Activated naive CD8-positive, alpha-beta T cell treated with anti-CD3 and anti-CD28 coated beads for 36 hours (primary cell): ENCODE measurements at places on chromosomes 7 and 10. TPM values are rescaled to one million over a fixed set of nuclear protein-coding genes. Genes with fewer than 3 reads are reported as not detected.

- no peaks in the 10 kb centered on the region for H3K36me3 ChIP-seq
- H3K4me1 ChIP-seq: peaks cover 3% of the 10 kb centered on the region
- H3K27me3 ChIP-seq: peaks cover 44% of the 10 kb centered on the region
- DNase-seq: no peak
- H3K4me3 ChIP-seq: no peak overlapping the region
These were observed 61.5 kb downstream of the CPVL start for GRCh38 chr7:29084832-29085231.

DNA sequence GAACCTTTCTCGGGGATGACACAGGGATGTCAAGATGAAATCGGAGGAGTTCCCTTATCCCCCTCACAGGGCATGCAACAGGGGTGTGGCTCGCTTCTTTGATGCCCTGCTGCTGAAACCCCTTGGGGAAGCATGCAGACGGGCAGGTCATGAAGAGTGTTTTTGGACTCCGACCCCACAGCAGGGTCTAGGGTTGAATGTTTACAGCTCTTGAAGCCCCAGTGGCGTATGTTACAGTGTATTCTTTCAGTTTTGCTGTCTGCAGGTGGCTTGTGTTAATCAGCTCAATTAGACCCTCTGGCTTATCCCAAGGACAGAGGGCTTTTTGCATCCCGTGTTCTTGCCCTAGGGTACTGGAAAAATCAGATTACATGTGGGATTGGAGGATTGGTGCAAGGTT is 446.5 kb downstream of the LRMDA start:
- H3K4me3 ChIP-seq: no peak overlapping the region
- H3K27ac ChIP-seq: no peak overlapping the region
- H3K36me3 ChIP-seq: no peaks in the 10 kb centered on the region
- H3K4me1 ChIP-seq: no peaks in the 10 kb centered on the region

DNA sequence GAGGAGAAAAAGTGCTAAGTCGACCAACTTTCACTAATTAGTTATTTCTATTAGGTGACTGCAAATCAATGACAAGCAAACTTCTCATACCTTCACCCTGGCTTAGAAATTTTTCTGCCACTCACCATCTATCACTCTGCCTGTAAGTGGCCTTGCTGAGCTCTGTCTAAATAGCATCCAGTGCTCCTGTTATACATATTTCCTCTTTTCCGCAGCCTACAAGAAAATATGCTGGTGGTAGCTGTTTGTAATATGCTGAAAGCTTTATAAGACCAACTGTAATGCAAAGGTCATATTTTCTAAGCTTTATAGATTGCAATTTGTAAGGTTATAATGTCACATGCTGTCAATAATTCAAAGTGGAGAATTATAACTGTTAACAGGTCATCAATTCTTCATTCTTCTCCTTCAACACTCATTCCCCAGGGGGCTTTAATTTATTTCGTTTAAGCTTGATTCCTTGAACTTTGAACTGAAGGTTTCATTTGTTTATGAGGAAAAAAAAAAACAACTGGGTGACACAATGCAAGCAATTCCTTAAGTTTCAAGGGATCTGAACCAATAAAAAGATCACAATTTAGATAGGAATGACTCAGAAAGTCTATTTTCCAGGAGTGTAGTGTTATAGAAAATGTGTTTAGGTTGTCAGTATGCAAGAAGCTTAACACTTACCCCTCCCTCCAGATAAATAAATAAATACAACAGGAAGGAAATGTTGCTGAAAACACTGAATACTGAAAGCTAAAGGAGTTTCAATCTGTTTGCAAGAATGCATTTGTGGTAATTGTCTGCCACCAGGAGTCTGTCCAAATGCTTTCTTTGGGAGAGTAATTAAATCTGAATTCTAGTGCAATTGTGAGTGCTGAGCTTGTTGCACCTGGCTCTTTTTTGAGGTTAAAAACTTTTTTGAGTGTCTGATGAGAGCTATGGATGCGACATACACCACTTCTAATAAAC is 183.7 kb downstream of the SORCS1 start:
- no peaks in the 10 kb centered on the region for H3K4me1 ChIP-seq
- H3K27me3 ChIP-seq: no peaks in the 10 kb centered on the region
- no peak for DNase-seq
- H3K4me3 ChIP-seq: no peak overlapping the region

DNA sequence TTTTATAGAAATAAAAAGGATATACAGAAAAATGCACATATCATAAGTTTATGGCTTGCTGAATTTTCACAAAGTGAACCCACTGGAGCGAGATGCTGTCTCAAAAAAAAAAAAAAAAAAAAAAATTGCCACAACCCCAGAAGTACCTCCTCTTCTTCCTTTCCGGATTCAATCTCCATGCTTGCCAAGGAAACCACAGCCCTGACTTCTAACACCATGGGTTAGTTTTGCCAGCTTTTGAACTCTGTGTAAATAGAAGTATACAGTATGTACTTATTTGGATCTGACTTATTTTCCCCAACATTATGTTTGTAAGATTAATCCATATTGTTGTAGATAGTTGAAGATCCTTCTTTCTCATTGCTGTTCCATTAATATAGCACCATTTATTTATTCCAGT is 40.0 kb downstream of the FANK1 start:
- H3K27me3 ChIP-seq: peaks cover 26% of the 10 kb centered on the region
- no peak for DNase-seq
- H3K27ac ChIP-seq: no peak overlapping the region
- no peaks in the 10 kb centered on the region for H3K36me3 ChIP-seq
- H3K4me3 ChIP-seq: no peak overlapping the region

Gene ABCB1
- total RNA-seq: 9.5 TPM

Gene TUBB8
- not detected for total RNA-seq

Gene CPEB3
- 1.9 TPM for total RNA-seq
